ENCODE measurements at places on chromosomes 16 and 17.

GRCh38 chr16:759110-759910, 1.2 kb upstream of the MSLN start:
- DNase-seq = no peak

- DNase-seq = no peak
Measured at GRCh38 chr16:28208824-28209223, 2.9 kb downstream of the XPO6 start.

- no peak for DNase-seq
Measured at GRCh38 chr17:63250830-63251229, 195.3 kb downstream of the CYB561 start.

- DNase-seq = no peak
Measured at GRCh38 chr17:77631307-77631706, 327.2 kb upstream of the TNRC6C start.
